ENCODE measurements at places on chromosomes 1 and 21.
A peak's percentile ranks its signal among the peaks of the same experiment; 100 is the strongest.

DNA sequence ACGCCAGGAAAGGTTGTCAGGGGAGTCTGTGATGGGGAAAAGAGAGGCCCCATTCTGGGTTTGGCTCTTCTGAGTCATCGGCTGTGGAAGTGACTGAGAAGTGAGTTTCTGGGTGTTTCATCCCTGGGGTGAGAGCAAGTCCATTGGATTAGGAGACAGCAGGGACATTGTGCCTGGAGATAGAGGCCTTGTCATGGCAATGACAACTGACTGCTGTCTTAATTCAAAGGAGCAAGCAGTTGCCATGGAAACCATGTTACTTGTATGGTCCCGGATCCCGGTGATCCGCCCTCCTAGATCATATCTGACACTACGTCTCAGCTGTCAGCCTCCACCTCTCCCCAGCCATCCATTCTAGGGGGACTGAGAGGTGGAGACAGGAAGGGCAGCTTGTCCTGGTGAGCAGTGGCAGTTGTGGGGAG, 34.4 kb downstream of the KIAA0040 start:
- no peaks in the 10 kb centered on the region for H3K36me3 ChIP-seq
- H3K4me3 ChIP-seq = no peak overlapping the region
- no peaks in the 10 kb centered on the region for H3K4me1 ChIP-seq
- no peak for DNase-seq
- no peak overlapping the region for H3K27ac ChIP-seq

- H3K36me3 ChIP-seq = no peaks in the 10 kb centered on the region
- peaks cover 26% of the 10 kb centered on the region for H3K4me1 ChIP-seq
- peak; percentile 99 for DNase-seq
- no peaks in the 10 kb centered on the region for H3K27me3 ChIP-seq
Observed at GRCh38 chr1:94648225-94649007, 106.9 kb upstream of the F3 start.

GRCh38 chr21:40803101-40803500, 43.9 kb downstream of the DSCAM start:
- no peaks in the 10 kb centered on the region for H3K4me1 ChIP-seq
- no peaks in the 10 kb centered on the region for H3K36me3 ChIP-seq
- H3K4me3 ChIP-seq = no peak overlapping the region
- no peak overlapping the region for H3K27ac ChIP-seq
- H3K27me3 ChIP-seq = no peaks in the 10 kb centered on the region
- no peak for DNase-seq

GRCh38 chr1:121516234-121516967, 331.6 kb downstream of the SRGAP2C start:
- no peaks in the 10 kb centered on the region for H3K4me1 ChIP-seq
- no peak for DNase-seq
- H3K4me3 ChIP-seq = no peak overlapping the region
- H3K27me3 ChIP-seq = peaks cover 22% of the 10 kb centered on the region
- H3K27ac ChIP-seq = no peak overlapping the region

- H3K36me3 ChIP-seq = no peaks in the 10 kb centered on the region
- no peak for DNase-seq
- no peak overlapping the region for H3K4me3 ChIP-seq
- no peaks in the 10 kb centered on the region for H3K4me1 ChIP-seq
- H3K27me3 ChIP-seq = no peaks in the 10 kb centered on the region
Observed at GRCh38 chr1:47828978-47829377, 168.2 kb downstream of the TRABD2B start.

DNA sequence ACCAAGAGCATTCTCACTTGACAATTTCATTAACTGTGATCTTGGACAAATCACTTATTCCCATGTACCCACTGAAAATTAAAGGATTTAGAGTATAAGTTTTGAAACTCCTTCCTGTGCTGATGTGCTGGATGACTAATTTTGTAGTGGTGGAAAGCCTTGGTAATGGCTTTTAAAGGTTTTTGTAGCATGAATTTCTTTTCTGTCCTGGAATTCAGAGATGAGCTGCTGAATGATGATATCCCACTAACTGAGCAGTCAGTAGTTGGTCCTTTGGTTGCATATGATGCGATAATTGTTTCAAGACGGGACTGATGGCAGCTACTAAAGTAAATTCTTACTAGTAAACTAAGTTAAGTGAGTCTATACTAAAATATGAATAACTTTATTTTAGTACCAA, 5.2 kb downstream of the RPL5 start:
- H3K4me1 ChIP-seq = no peaks in the 10 kb centered on the region
- H3K36me3 ChIP-seq = peaks cover 12% of the 10 kb centered on the region
- no peak for DNase-seq
- H3K4me3 ChIP-seq = no peak overlapping the region
- H3K27me3 ChIP-seq = no peaks in the 10 kb centered on the region

DNA sequence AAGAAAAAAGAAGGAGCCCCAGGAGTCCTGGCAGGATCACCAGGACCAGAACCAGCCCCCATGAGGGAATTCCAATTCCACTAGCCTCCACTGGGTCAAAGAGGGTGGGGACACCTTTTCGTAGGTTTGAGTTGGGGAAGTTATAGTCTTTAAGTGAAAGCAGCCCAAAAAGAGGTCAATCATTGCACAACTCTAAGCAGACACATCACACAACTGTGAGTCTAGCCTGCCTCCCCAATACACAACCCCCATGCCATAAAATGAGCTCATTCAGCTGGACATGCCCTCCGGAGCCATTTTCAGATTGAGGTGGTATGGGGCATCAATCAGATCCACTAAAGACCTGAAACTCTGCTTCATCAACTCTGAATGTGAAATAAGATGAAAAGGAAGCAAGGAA, 179.9 kb downstream of the NPHP4 start:
- no peak overlapping the region for H3K27ac ChIP-seq
- no peak overlapping the region for H3K4me3 ChIP-seq
- no peak for DNase-seq

DNA sequence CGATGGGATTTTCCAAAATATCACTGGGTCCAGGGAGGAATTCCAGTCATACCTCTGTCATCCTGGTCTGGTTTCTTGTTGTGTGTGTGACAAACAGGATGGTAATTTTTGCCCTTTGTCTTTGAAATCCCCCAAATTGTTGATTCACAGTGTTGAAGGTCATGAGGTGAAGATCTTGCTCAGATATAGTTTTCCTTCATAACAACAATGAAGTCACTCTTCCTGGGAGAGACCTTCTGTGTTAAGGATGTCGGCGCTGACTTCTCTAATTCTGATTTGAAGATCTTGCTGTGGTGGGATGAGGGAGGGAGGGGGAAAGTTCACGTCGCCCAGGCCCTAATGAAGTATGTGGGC, 32.2 kb upstream of the MPZL1 start:
- H3K27ac ChIP-seq = no peak overlapping the region
- no peak for DNase-seq
- H3K27me3 ChIP-seq = no peaks in the 10 kb centered on the region
- no peaks in the 10 kb centered on the region for H3K4me1 ChIP-seq

DNA sequence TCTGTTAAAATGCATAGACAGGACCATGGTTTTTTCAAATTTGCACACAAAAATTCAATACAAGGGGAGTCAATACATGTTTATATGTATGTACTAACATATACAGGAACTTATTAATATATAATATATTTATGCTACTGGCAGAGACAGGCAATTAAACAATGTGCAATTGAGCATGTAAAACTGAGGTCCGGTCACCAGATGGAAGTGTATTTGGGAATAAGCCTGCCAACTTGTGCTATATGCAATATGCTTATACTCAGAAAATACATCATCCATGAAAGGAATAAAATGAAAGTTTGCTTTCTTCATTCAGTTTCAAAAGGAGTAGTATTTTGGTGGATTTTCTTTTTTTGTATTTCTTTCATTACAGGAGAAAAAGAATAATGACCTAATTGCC, 640.2 kb upstream of the CXADR start:
- no peak for DNase-seq
- H3K4me1 ChIP-seq = no peaks in the 10 kb centered on the region
- H3K27ac ChIP-seq = no peak overlapping the region
- no peaks in the 10 kb centered on the region for H3K27me3 ChIP-seq

GRCh38 chr1:203442821-203443220, 32.8 kb upstream of the PRELP start:
- no peaks in the 10 kb centered on the region for H3K36me3 ChIP-seq
- no peak for DNase-seq
- peaks cover 7% of the 10 kb centered on the region for H3K27me3 ChIP-seq
- no peak overlapping the region for H3K4me3 ChIP-seq

GRCh38 chr1:220217383-220217988, 54.8 kb downstream of the RAB3GAP2 start:
- H3K27ac ChIP-seq = no peak overlapping the region
- H3K4me1 ChIP-seq = no peaks in the 10 kb centered on the region
- no peak for DNase-seq
- no peaks in the 10 kb centered on the region for H3K36me3 ChIP-seq

GRCh38 chr1:61162520-61163258, 80.3 kb downstream of the NFIA start:
- no peaks in the 10 kb centered on the region for H3K36me3 ChIP-seq

DNA sequence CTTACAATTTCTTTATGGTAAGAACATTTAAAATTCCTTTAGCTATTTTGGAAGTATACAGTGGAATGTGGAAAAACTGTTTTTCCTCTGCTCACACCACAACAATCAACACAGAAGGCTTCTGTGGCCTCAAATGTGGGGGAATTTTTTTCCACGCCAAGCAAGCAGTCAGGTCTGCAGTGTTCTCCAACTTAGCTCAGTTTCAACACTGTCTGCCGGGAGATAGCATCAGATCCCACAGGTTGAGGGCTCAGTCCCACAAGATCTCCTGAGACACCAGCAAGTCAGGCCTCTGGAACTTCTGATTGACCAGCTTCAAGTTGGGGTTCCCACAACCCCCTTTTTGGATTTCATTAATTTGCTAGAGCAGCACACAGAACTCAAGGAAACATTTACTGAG, 50.3 kb downstream of the PTBP2 start:
- no peak overlapping the region for H3K27ac ChIP-seq
- no peaks in the 10 kb centered on the region for H3K4me1 ChIP-seq
- H3K4me3 ChIP-seq = no peak overlapping the region

- DNase-seq = peak; percentile 63
- no peaks in the 10 kb centered on the region for H3K27me3 ChIP-seq
- no peaks in the 10 kb centered on the region for H3K36me3 ChIP-seq
- peaks cover 42% of the 10 kb centered on the region for H3K4me1 ChIP-seq
- peak overlapping the region; percentile 89 for H3K27ac ChIP-seq
Observed at GRCh38 chr1:8374812-8375211, 56.9 kb downstream of the SLC45A1 start.

DNA sequence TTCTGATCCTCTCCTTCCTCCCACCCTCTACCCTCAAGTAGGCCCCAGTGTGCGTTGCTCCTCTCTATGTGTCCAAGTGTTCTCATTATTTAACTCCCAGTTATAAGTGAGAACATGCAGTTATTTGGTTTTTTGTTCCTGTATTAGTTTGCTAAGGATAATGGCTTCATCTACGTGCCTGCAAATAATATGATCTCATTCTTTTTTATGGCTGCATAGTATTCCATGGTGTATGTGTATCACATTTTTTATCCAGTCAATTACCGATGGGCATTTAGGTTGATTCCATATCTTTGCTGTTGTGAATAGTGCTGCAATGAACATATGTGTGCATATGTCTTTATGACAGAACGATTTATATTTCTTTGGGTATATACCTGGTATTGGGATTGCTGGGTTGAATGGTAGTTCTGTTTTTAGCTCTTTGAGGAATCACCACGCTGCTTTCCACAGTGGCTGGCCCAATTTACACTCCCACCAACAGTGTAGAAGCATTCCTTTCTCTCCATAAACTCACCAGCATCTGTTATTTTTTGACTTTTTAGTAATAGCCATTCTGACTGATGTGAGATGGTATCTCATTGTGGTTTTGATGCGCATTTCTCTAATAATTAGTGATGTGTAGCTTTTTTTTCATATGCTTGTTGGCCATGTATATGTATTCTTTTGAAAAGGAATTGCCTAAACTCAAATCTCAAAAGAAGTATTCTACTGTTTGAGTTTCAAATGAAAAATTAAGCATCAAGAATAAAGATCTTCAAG, 116.9 kb downstream of the ETS2 start:
- no peak for DNase-seq
- peaks cover 10% of the 10 kb centered on the region for H3K4me1 ChIP-seq
- no peak overlapping the region for H3K4me3 ChIP-seq
- H3K27me3 ChIP-seq = no peaks in the 10 kb centered on the region

GRCh38 chr1:223074445-223075300, 68.4 kb downstream of the TLR5 start:
- H3K27me3 ChIP-seq = peaks cover 24% of the 10 kb centered on the region
- no peak overlapping the region for H3K4me3 ChIP-seq
- H3K36me3 ChIP-seq = no peaks in the 10 kb centered on the region
- H3K4me1 ChIP-seq = no peaks in the 10 kb centered on the region

DNA sequence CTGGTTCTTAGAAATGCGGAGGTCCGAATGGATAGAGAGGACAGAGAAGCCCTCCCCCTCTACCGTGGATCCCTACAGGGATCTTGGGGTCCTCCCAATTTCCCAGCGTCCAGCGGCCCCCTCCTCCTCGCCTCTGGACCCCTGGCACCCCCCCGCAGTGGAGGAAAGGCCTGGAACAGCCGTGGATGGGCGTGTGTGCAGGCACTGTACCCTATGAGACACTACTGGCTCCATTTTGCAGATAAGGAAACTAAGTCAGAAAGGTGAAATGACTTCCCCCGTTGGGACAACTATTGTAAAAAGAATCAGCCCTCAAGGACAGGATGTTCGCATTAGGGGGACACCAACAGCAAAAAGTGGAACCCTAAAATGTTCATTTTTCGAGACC, 931 bp upstream of the CLSTN1 start:
- H3K4me1 ChIP-seq = peaks cover 6% of the 10 kb centered on the region
- H3K4me3 ChIP-seq = no peak overlapping the region
- H3K27ac ChIP-seq = no peak overlapping the region
- no peaks in the 10 kb centered on the region for H3K36me3 ChIP-seq

- H3K4me3 ChIP-seq = no peak overlapping the region
- no peaks in the 10 kb centered on the region for H3K36me3 ChIP-seq
- DNase-seq = no peak
- no peak overlapping the region for H3K27ac ChIP-seq
Observed at GRCh38 chr1:7535016-7535415, 236.1 kb upstream of the VAMP3 start.

DNA sequence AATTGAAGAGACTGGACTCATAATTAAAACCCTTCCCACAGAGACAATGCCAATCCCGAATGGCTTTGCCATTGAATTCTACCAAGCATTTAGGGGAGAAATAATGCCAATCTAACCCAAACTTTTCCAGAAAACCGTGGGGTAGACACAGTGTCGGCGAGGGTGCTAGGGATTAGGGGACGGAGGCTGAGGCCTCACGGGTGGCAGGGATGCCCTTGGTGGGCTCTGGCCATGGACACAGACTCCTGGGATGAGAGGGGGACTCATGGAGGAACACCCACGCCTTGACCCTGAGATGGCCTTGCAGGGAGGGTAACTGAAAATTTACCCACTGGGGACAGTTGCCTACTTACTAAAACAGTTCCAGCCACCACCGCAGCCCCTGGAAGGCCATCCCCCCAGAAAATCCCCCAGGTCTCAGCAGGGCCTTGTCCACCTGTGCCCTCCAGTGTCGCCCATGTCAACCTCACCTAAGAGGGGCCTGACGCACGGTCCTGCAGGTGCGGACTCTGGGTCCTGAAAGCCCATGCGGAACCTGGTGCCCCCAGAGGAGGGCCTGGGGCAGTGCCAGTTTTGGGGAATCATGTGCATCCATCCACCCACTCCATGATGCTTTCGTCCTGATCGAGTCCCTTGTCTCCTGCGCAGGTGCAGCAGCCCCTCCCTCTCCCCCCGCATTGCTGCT, 1.9 kb downstream of the KRTAP10-5 start:
- no peaks in the 10 kb centered on the region for H3K4me1 ChIP-seq
- H3K27ac ChIP-seq = no peak overlapping the region
- no peaks in the 10 kb centered on the region for H3K27me3 ChIP-seq
- H3K4me3 ChIP-seq = no peak overlapping the region
- DNase-seq = no peak

- no peaks in the 10 kb centered on the region for H3K36me3 ChIP-seq
- DNase-seq = peak; percentile 88
- peak within 1 kb of the TSS; percentile 79 for H3K4me3 ChIP-seq
- peaks cover 6% of the 10 kb centered on the region for H3K27me3 ChIP-seq
- H3K27ac ChIP-seq = peak within 1 kb of the TSS; percentile 73
- H3K4me1 ChIP-seq = peaks cover 22% of the 10 kb centered on the region
Observed at GRCh38 chr1:116372651-116373430, at the start of gene ATP1A1. TSS of gene ATP1A1 (plus strand) at chr1:116373244. CDS start at chr1:116373512, 268 bp downstream.

Measured in fibroblast of lung (primary cell).